ENCODE measurements at places on chromosomes 13 and 19.
A peak's percentile ranks its signal among the peaks of the same experiment; 100 is the strongest.

- no peak for DNase-seq
Measured at GRCh38 chr19:55563261-55563690, 17.4 kb downstream of the ZNF579 start.

DNA sequence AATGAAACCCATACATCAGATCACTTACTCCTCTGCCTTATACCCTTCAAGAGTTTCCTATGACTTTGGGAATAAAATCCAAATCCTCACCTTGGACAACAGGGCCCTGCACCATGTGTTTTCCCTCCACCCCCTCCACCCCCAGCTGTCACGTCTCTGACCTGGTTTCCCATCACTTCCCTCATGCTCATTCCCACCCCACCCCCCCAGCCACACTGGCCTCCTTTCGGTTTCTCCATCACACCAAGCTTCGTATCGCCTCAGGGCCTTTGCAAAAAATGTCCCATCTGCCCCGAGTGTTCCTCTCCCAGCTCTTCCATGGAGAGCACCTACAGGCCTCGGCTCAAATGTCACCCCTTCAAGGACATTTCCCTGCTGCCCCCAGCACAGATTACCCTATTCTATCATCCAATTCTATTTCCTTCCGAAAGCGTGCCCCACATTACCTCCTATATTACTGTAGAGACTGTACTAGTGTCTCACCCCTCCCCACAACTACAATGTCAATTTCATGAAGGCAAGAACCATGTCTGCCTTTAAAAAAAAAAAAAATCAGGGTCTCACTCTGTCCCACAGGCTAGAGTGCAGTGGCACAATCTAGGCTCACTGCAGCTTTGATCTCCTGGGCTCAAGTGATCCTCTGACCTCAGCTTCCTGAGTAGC is 16.8 kb upstream of the FFAR2 start:
- DNase-seq, result no peak

- no peak for DNase-seq
Measured at GRCh38 chr13:52085421-52085820, 43.5 kb downstream of the NEK5 start.

DNA sequence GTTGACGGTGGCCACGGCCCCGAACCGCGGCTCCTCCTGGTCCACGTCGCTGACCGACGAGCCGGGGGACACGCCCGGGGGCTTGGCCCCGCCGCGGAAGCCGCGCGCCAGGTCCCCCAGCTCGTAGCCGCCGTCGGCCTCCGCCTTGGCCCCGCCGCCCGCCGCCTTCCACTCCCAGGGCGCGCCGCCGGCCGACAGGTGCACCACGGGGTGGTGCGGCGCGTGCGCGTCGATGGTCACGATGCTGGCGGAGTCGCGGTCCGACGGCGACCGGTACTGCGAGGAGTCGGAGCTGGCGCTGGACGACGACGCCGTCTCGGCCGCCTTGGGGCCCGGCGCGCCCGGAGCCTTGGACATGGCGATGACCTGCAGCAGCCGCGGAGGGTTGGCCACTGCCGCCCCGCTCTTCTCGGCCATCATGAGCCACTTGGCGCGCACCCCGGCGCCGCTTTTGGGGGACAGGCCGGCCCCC is 9.0 kb downstream of the PLPPR3 start:
- no peak for DNase-seq

DNA sequence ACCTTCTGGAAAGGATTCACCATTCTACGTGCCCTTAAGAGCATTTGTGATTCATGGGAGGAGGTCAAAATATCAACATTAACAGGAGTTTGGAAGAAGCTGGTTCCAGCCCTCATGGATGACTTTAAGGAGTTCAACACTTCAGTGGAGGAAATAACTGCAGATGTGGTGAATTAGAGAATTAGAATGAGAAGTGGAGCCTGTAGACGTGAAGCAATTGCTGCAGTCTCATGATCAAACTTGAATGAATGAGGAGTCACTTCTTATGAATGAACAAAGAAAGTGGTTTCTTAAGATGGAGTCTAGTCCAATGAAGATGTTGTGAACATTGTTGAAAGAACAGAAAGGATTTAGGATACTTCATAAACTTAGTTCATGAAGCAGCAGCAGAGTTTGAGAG is 129.1 kb downstream of the TNFRSF19 start:
- no peak for DNase-seq

DNA sequence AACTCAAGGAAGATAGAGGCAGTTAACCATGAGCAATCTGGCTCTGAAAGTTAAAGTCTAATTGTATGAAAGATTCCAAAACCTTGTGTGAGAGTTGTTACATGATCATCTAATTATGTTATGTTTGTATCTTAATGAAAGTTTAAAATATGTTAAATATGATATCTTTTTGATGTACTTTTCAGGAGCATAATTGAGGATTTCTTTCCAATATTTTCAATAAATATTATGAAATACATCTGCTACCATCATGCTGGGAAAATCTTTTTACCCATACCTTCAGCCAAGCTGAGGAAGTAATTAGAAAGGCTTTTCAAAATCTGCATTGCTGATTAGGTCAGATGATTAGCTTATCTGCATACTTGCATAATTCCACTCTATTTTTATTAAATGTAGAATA is 318.4 kb downstream of the KLF12 start:
- no peak for DNase-seq

DNA sequence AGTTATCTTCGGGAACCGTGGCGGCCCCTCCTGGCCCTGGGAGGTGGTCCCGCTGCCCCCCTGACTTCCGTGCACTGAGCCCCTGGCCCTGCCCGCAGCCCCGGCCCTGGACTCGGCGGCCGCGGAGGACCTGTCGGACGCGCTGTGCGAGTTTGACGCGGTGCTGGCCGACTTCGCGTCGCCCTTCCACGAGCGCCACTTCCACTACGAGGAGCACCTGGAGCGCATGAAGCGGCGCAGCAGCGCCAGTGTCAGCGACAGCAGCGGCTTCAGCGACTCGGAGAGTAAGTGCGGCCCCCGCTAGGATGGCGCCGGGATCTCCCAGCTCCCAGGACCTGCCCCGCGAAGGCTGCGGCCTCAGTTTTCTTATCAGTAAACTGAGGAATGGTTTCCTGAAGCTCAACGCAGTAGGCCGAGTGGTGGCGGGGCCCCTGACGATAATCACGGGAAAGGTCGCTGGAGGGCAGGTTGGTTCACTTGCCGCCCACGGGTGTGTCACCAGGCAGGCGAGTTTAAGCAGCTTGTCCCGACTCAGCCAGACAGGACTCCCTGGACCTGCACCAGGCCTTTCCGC is 924 bp downstream of the RGCC start:
- peak; percentile 52 for DNase-seq

DNA sequence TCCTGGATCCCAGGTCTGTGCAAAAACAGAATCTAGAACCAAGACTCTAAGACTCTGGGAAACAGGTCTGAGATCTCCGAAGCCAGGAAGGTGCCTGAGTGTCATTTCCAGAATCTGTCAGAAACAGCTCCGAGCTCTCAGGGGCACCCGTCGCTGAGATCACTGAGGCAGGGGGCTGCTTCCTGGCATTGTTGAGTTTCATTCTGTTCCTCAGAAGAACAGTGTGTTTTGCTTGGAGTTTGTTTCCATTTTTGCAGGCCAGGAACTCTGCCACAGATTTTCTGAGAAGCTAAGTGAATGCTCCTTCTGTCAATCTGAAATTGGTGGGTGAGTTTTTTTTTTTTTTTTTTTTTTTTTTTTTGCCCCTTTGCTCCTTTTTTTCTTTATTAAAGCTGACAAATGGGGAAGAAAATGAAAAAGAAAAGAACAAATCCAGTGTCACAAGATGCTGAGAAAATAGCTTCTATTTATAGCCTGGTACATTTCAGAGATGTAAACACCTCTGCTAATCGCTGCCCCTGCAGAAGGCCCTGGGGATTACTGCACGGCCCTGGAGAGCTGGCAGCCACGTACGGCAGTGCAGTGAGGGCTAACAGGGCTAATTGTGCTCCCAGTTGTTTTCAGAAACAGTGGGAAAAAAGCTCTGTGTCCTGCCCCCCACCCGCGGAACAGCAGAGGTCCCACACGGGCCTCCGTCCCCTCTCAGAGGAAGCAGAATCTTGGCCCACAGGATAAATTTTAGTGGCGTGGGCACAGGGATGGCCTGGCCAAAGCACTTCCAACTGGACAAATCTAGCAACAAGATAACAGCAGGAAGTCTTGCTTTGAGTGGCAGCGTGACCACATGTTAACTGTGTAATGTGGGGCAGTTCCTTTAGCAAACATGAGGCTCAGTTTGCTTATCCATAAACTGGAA is 237.6 kb upstream of the IRS2 start:
- no peak for DNase-seq

- DNase-seq, result no peak
Measured at GRCh38 chr19:56969759-56970178, 129.2 kb upstream of the PEG3 start.

GRCh38 chr13:99724633-99725517 is 223.6 kb downstream of the TM9SF2 start:
- no peak for DNase-seq

GRCh38 chr19:36046443-36047050 is 7.5 kb downstream of the THAP8 start:
- no peak for DNase-seq

DNA sequence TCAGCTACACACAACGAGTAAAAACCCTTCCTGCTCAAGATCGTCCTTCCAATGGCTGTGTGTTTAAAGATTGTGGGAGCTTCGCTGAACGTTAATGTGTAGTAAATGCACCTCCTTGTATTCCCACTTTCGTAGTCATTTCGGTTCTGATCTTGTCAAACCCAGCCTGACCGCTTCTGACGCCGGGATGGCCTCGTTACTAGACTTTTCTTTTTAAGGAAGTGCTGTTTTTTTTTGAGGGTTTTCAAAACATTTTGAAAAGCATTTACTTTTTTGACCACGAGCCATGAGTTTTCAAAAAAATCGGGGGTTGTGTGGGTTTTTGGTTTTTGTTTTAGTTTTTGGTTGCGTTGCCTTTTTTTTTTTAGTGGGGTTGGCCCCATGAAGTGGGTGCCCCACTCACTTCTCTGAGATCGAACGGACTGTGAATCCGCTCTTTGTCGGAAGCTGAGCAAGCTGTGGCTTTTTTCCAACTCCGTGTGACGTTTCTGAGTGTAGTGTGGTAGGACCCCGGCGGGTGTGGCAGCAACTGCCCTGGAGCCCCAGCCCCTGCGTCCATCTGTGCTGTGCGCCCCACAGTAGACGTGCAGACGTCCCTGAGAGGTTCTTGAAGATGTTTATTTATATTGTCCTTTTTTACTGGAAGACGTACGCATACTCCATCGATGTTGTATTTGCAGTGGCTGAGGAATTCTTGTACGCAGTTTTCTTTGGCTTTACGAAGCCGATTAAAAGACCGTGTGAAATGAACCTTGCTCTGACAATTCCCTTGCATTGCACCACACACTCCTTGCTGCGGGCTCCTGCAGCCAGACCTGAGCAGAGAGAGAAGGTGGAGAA is 2.7 kb upstream of the FAM174C start:
- no peak for DNase-seq

- peak; percentile 87 for DNase-seq
Measured at GRCh38 chr19:1076951-1077350, 10.0 kb downstream of the ARHGAP45 start.

DNA sequence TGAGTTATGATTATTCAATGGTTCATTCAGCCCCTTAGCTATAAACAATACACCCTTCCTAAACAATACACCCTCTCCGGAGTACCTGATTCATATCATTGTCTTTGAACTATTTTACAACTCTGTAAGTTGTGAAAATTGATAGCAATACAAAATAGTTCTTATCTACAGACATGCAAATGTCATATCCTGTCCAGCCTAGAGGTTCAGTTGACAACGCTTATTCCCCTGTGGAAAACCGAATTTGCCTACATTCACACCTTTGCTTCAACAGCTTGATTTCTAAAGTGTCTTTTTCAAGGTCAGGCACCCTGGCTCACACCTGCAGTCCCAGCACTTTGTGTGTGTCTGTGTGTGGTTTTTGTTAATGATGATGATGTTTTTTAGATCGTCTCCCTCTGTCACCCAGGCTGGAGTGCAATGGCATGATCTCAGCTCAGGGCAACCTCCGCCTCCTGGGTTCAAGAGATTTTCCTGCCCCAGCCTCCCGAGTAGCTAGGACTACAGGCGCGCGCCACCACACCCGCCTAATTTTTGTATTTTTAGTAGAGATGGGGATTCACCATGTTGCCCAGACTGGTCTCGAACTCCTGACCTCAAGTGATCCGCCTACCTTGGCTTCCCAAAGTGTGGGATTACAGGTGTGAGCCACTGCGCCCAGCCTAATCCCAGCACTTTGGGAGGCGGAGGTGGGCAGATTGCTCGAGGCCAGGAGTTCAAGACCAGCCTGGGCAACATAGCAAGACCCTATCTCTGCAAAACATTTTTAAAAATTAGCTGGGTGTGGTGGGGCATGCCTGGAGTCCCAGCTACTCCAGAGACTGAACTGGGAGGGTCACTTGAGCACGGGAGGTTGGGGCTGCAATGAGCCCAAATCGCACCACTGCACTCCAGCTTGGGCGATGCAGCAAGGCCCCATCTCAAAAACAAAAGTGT is 9.6 kb downstream of the C19orf53 start:
- DNase-seq, result no peak

- no peak for DNase-seq
Measured at GRCh38 chr13:25292301-25292700, 5.0 kb upstream of the MTMR6 start.

GRCh38 chr13:92574499-92574898 is 652.1 kb upstream of the GPC6 start:
- DNase-seq, result no peak

DNA sequence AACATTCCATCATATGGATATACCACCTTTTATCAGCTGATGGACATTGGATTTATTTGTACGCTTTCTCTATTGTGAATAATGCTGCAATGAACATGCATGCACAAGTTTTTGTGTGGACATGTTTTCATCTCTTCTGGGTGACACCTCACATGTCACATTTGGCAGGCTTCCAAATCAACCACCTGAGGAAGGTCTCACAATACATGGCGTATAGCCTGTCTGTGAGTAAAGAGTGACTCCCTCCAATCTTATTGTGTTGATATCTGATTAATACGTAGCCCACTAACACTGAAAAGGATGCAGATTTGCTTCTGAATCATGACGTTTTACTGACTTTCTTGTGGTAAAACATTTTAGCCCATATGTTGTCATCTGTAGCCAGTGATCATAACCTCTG is 61.1 kb downstream of the SLC15A1 start:
- no peak for DNase-seq

GRCh38 chr19:5078666-5079065 is 109.8 kb downstream of the KDM4B start:
- DNase-seq, result no peak

DNA sequence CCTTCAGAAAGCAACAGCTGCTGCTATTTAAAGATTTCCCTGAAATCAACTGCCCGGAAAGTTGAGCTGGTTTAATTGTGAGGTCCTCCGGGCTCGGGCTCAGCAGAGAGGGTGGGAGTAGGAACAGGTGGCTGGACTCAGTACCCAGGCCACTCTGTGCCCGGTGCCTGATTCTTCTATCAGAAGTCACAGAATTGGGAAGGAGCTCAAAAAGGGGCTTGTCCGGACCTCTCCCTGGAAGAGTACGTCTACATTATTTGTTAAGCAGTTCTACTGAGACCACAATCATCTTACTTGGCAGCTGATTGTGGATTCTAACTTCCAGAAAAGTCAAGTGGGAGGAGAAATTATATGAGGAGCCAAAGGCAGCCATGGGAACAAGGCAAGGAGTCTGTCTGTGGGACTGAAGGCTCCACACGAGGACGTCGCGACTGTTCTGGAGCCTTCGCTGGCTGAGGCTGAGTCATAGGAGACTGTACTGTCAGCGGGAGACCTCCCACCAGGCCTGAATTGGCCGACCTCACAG is 91.7 kb upstream of the ANKRD10 start:
- DNase-seq, result no peak

- DNase-seq, result no peak
Measured at GRCh38 chr13:100594731-100595130, 6.1 kb upstream of the GGACT start.

GRCh38 chr13:110841846-110842245 is 73.0 kb downstream of the ANKRD10 start:
- DNase-seq, result no peak

GRCh38 chr13:106911627-106912026 is 343.7 kb upstream of the ARGLU1 start:
- DNase-seq, result no peak
